ENCODE measurements at places on chromosomes 11 and 22. TPM values are rescaled to one million over a fixed set of nuclear protein-coding genes. Genes with fewer than 3 reads are reported as not detected.

GRCh38 chr11:97224396-97224795 is 834.6 kb downstream of the JRKL start:
- peaks cover 6% of the 10 kb centered on the region for H3K4me1 ChIP-seq
- H3K36me3 ChIP-seq, result no peaks in the 10 kb centered on the region
- no peak overlapping the region for H3K27ac ChIP-seq
- H3K27me3 ChIP-seq, result no peaks in the 10 kb centered on the region
- DNase-seq, result no peak
- no peak overlapping the region for H3K4me3 ChIP-seq

Gene IRAG1
- 5.4 TPM for total RNA-seq

Gene TCN1
- 3.2 TPM for total RNA-seq

Gene TRIM49C
- not detected for total RNA-seq

Gene LRRC32
- total RNA-seq, result 0.14 TPM

Gene BIK
- 1.9 TPM for total RNA-seq

Gene GSC2
- total RNA-seq, result not detected

Gene LARGE1
- total RNA-seq, result 195 TPM

Gene TSGA10IP
- total RNA-seq, result not detected
